GM12878 (cell line): ENCODE measurements at places on chromosomes 7 and 10. TPM values are rescaled to one million over a fixed set of nuclear protein-coding genes. Genes with fewer than 3 reads are reported as not detected.

GLCCI1 gene
- 11.0 and 12.6 TPM in 2 replicates for polyA plus RNA-seq

OR6V1 gene
- not detected in 2 replicates for polyA plus RNA-seq

CYP3A4 gene
- polyA plus RNA-seq, result not detected in 2 replicates

PKD2L1 gene
- polyA plus RNA-seq, result 0.25 TPM in 1 of 2 replicates, not detected in the other

RTKN2 gene
- polyA plus RNA-seq, result not detected in 2 replicates

ZNF655 gene
- 52.3 and 52.7 TPM in 2 replicates for polyA plus RNA-seq

USP6NL gene
- 14.6 and 14.9 TPM in 2 replicates for polyA plus RNA-seq

CFAP70 gene
- 0.32 and 0.43 TPM in 2 replicates for polyA plus RNA-seq

TMEM236 gene
- not detected in 2 replicates for polyA plus RNA-seq

TEX36 gene
- not detected in 2 replicates for polyA plus RNA-seq

MMD2 gene
- not detected in 2 replicates for polyA plus RNA-seq

KLF14 gene
- polyA plus RNA-seq, result not detected in 2 replicates

GBX1 gene
- polyA plus RNA-seq, result not detected in 2 replicates

CPED1 gene
- polyA plus RNA-seq, result 0.19 TPM in 1 of 2 replicates, not detected in the other

HGF gene
- 0.13 and 0.44 TPM in 2 replicates for polyA plus RNA-seq

GPR85 gene
- polyA plus RNA-seq, result not detected in 2 replicates

AZGP1 gene
- 0.43 TPM in 1 of 2 replicates, not detected in the other for polyA plus RNA-seq

SORCS3 gene
- polyA plus RNA-seq, result not detected in 2 replicates

DPY19L1 gene
- polyA plus RNA-seq, result 0.63 and 1.1 TPM in 2 replicates

THSD7A gene
- 0.09 TPM in 1 of 2 replicates, not detected in the other for polyA plus RNA-seq

FAM107B gene
- 22.9 and 23.3 TPM in 2 replicates for polyA plus RNA-seq

CREB3L2 gene
- 28.8 and 37.1 TPM in 2 replicates for polyA plus RNA-seq

FANK1 gene
- polyA plus RNA-seq, result 0.16 TPM in 1 of 2 replicates, not detected in the other

ENKUR gene
- polyA plus RNA-seq, result 0.11 TPM in 1 of 2 replicates, not detected in the other

CRHR2 gene
- polyA plus RNA-seq, result not detected in 2 replicates

KIF11 gene
- polyA plus RNA-seq, result 62.1 and 73.8 TPM in 2 replicates

CALY gene
- not detected in 2 replicates for polyA plus RNA-seq

GIMAP6 gene
- 24.4 and 27.8 TPM in 2 replicates for polyA plus RNA-seq

VSTM2A gene
- not detected in 2 replicates for polyA plus RNA-seq

NAT16 gene
- not detected in 2 replicates for polyA plus RNA-seq

INSYN2A gene
- polyA plus RNA-seq, result not detected in 2 replicates

EPHA1 gene
- polyA plus RNA-seq, result 0.24 and 0.28 TPM in 2 replicates

DKK1 gene
- 0.33 and 0.47 TPM in 2 replicates for polyA plus RNA-seq

TET1 gene
- 0.59 and 0.71 TPM in 2 replicates for polyA plus RNA-seq

CAMK2G gene
- polyA plus RNA-seq, result 13.7 and 13.9 TPM in 2 replicates

TAC1 gene
- not detected in 2 replicates for polyA plus RNA-seq
